ENCODE measurements at places on chromosomes 7 and 10.
A peak's percentile ranks its signal among the peaks of the same experiment; 100 is the strongest.

DNA sequence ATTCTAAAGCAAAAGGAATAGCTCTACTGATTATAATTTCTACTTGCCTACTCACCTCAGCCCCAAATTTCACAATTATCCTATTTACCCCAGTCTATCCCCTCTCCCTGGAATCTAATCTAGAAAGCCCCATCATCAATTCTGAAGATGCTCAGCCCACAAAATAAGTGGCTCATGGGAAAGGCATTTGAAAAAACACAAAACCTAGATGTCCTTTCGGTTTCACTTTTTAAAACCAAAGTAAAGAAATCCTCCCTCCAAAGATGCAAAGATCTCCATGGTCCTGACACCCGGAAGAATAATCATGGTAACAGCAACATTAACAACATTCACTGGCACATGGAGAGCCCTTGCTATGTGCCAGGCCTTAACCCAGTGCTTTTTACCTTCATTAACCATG is 224.8 kb downstream of the FGFR2 start:
- no peak for DNase-seq

GRCh38 chr7:43278088-43278644 is 165.7 kb downstream of the HECW1 start:
- DNase-seq, result no peak

GRCh38 chr10:122163174-122164022 is 107.7 kb upstream of the BTBD16 start:
- no peak for DNase-seq

DNA sequence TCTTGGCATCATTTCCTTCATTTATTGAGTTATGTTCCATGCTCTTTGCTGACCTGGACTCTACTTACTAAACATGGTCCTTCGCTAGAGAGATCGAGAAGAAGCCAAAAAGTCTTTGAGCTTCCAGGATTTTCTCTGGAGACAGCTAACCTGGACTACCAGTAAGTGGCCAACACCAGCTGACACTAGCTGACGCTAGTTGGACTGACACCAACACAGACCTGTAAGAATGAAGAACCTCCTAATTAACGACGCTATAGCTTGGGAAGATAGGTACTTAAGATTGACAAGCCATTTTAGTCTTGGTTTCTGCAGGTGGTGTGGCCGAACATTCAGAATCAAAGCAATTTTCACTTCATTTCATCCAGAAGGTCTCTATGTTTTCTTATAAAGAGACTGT is 66.4 kb downstream of the GALNT17 start:
- no peak for DNase-seq

DNA sequence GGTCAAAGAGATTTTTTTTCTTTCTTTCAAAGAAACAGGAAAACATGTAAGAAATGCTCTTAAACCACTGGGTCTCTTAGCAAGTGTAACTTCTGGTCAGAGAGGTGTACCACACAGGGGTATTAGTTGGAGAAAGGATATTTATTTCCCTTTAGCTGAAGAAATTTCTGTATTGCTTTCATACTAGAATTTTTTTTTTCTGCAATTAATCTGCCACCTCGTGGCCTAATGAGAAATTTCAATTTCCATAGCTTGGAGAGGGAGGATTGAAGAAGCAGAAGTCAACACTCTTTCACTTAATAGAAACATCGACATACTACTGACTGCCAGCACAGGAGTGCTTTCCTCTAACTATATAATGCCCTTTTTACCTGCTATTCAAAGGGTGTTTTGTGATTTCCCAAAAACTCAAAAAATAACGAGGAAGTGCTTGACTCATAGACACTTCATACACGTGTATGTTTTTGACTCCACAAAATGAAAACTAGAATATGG is 177.6 kb upstream of the NAMPT start:
- DNase-seq, result no peak

DNA sequence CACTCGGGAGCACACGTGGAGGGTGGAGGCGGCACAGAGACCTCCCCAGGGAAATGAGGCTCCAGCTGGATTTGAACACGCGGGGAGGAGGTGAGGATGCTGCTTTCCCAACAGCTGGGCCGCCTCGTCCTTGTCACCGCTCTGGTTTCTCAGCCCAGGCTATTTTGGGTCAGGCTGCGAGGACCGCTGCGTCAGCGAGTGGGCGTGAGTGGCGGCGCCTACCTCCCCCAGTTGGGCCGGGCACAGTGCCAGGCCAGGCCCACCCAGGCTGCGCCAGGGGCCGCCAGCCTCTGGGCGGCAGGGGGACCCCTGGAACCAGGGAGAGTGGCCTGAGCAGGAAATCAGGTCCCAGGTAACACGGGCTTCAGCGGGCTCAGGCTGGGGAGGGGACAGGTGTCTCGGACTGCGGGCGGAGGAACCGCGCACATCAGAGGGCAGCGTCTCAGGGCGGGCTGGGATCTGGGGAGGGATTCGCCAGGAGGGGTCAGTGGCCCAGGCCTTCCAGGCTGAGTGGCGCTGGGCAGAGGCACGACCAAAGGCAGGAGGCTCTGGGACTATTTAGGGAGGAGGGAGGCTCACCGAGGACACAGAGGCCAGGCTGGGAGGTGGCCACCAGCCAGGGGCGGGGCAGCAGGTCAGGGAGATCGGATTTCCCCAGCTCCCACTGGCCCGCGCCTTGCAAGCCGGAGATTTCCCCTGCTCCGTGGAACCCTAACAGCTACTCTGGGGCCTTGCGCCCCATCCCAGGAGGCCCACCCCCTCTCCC is 125.2 kb upstream of the RET start:
- DNase-seq, result no peak

GRCh38 chr7:131211500-131211899 is 116.2 kb upstream of the MKLN1 start:
- no peak for DNase-seq

DNA sequence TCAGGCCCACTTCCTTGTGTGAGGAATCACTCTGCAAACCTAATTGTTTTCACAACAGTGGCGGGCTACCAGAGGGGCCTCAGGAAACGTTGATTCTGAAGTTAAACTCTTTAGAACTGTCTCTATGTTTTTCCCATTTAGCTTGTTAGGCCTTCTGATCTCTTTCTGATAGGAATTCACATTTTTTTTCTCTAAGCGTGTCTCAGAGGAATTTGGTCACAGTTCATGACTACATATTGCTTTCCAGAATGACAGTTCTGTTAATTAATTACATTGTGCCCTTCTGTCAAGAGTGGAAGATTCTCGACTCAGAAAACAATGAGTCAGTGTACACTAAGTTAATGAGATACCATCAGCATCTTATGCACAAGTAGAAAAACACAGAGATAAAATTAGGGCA is 469.2 kb upstream of the C7orf33 start:
- no peak for DNase-seq

DNA sequence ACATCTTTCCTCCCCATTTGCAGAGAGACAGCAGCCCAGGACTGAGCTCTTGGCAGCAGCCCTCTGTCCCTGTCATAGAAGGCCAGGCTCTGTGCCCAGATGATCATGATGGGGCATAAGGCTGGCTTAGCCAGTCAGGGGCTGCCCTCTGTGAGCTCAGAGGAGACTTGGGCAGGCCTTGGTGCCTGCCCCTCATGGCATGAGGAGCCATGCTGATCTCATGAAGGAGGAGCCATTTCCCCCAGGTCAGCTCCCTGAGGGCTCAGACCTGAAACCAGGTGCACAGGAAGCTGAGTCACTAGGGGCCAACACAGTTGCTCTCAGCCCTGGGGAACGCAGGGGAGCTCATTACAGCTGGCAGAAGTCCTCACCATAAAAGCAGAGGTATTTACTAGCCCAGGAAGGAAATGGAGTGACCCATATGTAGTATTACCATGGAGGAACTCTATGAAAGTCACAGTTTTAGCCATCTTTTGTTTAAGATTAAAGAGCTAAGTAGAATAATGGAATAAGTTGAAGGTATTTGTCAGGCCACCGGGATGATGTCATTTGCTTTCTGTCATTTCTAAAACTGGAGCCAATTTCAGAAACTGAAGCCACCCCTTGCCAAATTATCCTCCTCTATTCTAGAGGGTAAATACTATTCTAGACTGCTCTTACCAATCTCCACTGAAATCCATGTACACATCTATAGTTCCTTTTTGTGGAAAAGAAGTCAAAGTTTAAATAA is 362.4 kb upstream of the ZNF32 start:
- DNase-seq, result no peak

GRCh38 chr7:101109368-101109767 is 17.5 kb upstream of the SERPINE1 start:
- no peak for DNase-seq

GRCh38 chr7:6026011-6026819 is 5.0 kb upstream of the ANKRD61 start:
- no peak for DNase-seq

GRCh38 chr10:61271127-61271780 is 181.9 kb downstream of the TMEM26 start:
- DNase-seq, result no peak

- no peak for DNase-seq
Observed at GRCh38 chr7:44561962-44562621, 11.6 kb downstream of the DDX56 start.

GRCh38 chr7:106071356-106071998 is 40.6 kb downstream of the SYPL1 start:
- peak; percentile 94 for DNase-seq

- DNase-seq, result no peak
Observed at GRCh38 chr10:71264345-71265200, 52.2 kb downstream of the UNC5B start.

GRCh38 chr10:132517951-132518521 is 19.6 kb upstream of the INPP5A start:
- DNase-seq, result no peak

DNA sequence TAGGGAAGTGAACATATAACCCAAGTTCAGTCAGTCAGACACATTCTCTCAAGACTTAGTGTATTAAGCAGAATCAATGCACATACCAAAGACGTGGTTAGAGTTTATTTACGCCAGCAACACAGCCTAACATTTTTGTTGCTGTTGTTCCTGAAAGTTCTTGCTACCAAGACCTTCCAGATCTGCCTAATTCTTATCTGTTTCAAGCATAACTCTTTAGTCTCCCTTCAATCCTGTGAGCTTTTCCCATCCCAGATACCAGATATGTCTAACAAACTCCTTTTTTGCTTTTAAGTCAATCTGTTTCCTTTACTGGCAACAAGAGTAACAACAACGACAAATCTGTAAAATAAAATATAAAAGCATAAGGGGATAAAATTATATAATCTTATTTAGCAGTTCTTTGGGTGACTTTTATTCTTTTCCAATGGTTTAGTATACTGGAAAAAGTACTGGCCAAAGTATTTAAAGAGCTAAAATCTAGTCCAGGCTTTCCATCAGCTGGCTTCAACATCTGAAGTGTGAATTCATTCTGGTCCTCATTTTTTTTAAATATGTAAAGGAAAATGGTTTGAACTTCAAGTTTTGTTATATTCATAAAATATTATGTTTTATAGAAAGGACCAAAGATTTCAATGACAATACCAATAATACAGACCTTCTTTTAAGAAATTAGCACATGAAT is 193.8 kb downstream of the IMMP2L start:
- DNase-seq, result no peak

DNA sequence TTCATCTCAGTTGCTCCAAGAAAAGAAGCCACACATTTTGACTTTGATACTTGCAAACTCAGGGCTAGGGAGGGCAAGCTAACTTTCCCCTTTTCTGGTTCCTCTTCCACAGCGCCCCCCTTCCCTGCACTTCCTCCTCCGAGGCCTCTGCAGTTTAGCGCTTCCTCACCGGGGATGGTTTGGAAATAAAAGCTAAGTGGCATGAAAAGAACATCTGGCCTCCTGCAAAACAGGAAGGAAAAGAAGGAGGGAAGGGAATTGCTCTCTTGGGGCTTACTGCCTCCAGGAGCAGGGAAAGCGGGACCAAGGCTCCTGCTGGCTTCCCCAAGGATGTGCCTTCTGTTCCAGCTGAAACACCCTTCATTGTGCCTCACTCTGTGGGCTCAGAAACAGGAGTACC is 42.3 kb downstream of the PRKCQ start:
- no peak for DNase-seq

GRCh38 chr7:132138817-132139216 is 437.5 kb downstream of the PLXNA4 start:
- no peak for DNase-seq

DNA sequence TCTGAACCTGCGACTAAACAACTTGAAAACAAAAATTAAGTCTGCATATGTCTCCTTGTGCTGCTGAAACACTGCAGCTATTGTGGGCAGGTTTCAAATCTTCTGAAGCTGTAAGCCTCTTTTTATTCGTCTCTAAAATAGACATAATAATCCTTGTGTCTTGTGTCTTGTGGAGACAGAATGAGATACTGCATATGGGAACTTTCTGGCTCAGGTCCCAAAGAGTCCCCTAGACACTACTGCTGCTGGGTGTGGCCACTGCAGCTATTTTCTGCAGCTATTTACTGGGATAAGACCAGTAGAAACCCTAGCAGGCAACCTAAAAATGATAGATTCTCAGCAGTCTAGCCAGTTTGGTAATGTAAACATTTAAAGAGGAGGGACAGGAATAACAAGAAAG is 252.0 kb downstream of the ELMO1 start:
- no peak for DNase-seq

DNA sequence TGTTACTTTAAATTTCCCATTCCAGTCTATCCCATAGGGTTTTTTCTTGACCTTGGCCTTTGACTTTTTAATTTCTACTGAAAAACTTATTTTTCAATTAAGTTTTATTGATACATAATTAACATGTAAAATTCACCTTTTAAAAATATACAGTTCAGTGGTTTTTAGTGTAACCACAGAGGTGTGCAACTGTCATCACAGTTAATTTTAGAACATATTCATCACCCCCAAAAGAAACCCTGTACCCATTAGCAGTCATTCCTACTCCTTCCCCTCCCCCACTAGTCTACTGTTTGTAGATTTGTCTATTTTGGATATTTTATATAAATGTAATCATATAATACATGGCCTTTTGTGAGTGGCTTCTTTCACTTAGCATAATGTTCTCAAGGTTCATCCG is 96.5 kb upstream of the GJD4 start:
- DNase-seq, result no peak

- DNase-seq, result peak; percentile 8
Observed at GRCh38 chr10:119859420-119860258, 13.0 kb downstream of the MCMBP start.

DNA sequence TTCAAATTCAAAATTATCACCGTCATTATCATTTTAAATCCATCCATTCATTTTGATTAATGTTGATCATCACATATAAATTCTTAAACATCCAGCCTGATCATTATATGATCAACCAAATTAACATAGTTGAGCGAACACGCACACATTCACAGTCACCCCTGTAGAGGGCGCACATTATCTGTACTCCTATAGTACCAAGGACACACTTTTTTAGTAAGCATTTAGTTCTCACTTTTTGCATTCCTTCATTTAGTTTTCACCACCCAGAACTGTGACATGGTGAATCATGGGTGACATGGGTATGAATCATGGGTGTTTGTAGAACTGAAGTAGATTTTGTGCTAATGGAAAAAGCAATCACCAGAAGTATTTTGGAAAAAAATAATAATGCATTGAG is 26.0 kb upstream of the ZNF735 start:
- DNase-seq, result no peak

DNA sequence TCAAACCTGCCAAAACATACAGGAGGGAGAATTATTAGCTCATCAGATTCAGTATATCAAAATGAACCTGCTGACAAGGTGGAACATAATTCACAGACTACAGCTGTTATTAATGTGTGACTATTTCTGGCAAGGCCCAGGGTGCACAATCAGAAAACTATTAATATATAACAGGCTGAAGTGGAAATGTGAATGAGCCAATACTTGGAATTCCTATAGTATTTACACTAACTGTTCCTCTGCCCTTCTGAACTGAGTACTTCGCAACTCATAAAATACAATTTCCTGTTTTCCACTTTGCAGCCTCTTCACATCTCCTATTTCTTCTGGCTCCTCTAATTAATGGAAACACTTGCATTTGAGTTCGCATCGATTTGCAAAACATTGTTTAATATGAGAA is 330.8 kb downstream of the DPP6 start:
- DNase-seq, result no peak
